ENCODE measurements at places on chromosomes 1 and 21.
A peak's percentile ranks its signal among the peaks of the same experiment; 100 is the strongest.

- DNase-seq = no peak
Measured at GRCh38 chr1:6578624-6579373, 995 bp upstream of the ZBTB48 start.

DNA sequence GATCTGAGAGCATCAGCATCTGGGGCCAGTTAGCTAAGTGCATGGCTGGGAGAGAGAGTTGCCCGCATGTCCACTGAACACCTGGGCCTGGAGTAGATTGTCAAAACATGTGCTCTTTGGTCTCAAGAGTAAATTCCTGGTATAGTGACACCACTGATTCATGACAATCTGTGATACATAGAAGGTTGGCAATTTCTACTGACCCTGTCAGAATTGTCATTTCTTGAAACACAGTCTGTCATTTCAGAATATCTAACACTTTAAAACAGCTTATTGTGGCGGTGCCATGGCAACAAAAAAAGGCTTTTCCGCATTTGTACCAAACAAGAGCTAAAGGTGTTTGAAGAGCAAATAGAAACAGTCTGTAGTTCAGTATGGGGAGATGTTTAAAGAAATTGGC is 186.4 kb upstream of the FAM78B start:
- no peak for DNase-seq

- peak; percentile 81 for DNase-seq
Measured at GRCh38 chr1:43206600-43207228, 34.6 kb downstream of the CFAP57 start.

- no peak for DNase-seq
Measured at GRCh38 chr1:235101558-235102258, 26.9 kb downstream of the TOMM20 start.

GRCh38 chr21:36354918-36355680 is 30.1 kb upstream of the CHAF1B start:
- DNase-seq = no peak

DNA sequence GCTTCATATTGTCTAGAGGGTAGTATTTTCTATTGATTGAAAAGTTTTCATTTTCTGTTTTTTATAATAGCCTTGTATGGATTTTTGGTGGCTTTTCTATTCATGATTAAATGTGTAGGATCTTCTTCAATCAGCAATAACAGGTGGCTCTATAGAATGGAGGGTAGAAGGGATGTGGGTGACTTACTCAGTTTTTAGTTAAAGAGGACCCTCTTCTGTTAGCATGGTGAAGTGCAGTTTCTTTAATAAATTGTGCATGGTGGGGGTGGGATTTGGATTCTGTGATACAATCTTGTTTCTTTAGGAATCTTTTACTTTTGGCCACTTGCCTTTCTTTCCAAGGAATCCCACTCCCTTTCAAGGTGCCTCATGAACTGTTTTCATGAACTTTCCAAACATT is 64.7 kb downstream of the SLC35A3 start:
- DNase-seq = no peak

DNA sequence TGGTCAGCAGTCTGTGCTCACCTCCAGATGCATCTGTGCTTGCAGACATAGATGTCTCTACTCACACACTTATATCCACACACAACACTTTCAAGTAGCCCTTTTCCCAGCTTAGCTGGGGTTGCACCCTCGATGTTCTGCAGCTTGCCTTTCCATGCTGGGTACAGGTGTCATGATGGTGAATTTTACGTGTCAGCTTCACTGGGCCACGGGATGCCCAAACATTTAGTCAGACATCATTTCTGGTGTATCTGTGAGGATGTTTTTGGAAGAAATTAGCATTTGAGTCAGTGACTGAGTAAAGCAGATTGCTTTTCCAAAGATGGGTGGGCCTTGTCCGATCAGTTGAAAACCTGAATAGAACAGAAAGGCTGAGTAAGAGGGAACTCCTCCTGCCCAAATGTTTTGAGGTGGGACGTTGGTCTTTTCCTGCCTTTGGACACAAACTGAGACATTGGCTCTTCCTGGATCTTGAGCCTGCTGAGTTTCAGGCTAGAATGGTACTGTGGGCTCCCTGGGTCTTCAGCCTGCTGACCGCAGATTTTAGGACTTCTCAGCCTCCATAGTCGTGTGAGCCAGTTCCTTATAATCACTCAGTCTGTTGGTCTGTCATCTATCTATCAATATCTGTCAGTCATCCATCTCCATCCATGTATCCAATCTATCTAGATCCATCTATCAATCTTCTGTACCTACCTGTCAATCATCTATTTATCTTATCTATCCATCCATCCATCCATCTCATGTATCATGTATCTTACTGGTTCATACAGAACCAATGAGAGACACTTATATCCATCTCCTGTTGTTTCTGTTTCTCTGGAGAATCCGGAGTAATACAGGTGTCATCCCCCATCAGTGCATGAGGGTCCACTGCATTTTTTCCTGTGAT is 12.7 kb upstream of the OBSCN start:
- no peak for DNase-seq
